Stimulated activated CD4-positive, alpha-beta T cell treated with anti-CD3 and anti-CD28 coated beads, Interleukin-4, amount 100 ng/mL, for 24 hours (primary cell): ENCODE measurements at places on chromosomes 7 and 10.

DNA sequence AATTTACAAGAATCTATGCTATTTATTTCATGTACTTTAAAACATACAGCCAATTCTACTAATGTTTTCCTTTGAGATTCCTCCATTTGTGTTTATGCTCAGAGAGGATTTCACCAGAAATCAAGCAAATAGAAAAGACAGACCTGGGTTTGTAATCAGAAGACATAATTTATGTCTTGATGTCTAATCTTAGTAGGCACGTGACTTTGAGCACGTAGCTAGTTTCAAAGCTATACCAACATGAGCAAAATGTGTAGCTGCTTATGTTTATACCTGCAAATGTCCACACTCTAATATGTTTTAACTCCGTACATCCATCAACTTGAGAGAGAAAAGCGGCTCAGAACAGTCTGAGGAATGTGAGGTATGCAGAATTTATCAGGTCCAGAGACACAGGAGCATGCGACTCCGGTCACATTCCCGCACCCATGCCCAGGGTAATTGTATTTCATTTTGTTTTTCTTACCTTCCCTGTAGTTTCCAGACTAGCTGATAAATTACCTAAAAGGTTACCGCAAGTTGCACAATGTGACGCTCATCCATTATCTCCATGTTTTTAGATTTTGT is 40.0 kb downstream of the SVOPL start:
- no peak for DNase-seq

DNA sequence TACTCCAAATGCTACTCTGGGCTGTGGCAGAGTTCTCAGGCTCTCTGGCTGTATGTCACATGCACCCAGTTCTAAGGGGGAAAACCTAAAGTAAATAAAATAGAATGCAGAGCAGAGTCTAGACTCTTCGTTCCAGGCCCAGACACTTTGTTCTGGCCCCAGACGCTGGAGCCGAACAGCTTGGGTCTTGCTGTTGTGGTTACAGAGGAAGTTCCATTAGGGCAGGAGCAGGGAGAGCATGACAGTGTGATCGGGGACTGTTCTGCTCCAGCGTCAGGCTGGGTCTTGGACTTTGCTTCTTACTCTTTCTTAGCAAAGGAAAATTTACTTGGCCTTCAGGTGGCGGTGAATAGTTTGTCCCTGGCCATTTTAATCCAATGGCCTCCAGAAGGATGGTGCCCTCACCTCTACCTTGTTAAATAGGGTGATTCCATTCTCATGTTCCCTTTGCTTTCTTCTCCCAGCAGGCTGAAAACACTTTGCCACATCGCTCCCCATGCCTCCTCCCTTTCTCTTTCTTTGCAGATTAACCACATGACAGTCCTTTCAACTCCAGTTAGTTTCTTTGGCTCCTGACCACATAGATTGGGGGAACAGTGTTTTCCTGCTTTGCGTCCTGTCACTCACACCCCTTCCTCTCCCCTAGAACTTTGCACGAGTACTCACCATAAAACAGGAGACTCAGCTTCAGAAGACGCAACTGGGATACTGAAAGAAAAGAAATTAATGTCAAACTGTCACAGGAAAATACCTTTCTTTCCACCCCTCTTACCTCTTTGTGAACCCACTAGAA is 730.8 kb downstream of the SUGCT start:
- no peak for DNase-seq

GRCh38 chr7:79730971-79731370 is 277.5 kb upstream of the MAGI2 start:
- no peak for DNase-seq

DNA sequence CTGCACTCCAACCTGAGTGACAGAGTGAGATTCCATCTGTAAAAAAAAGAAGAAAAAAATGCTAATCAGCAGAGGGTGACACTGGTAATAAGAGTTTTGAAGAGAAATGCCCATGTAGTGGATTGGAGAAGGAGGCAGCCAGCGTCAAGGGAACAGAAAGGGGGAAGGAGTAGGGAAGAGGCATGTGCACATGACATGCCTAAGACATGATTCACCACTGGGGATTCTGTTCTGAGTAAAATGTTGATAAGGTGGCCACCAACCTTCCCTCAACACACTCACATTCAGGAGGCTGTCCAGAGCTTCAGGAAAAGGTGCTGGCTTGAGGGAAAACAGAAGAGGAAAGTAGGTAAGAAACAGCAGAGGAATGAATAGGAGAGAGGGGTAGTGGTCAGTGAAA is 39.9 kb downstream of the AKR1D1 start:
- DNase-seq = no peak

- DNase-seq = no peak
Measured at GRCh38 chr7:47940088-47941013, 7.9 kb downstream of the PKD1L1 start.

DNA sequence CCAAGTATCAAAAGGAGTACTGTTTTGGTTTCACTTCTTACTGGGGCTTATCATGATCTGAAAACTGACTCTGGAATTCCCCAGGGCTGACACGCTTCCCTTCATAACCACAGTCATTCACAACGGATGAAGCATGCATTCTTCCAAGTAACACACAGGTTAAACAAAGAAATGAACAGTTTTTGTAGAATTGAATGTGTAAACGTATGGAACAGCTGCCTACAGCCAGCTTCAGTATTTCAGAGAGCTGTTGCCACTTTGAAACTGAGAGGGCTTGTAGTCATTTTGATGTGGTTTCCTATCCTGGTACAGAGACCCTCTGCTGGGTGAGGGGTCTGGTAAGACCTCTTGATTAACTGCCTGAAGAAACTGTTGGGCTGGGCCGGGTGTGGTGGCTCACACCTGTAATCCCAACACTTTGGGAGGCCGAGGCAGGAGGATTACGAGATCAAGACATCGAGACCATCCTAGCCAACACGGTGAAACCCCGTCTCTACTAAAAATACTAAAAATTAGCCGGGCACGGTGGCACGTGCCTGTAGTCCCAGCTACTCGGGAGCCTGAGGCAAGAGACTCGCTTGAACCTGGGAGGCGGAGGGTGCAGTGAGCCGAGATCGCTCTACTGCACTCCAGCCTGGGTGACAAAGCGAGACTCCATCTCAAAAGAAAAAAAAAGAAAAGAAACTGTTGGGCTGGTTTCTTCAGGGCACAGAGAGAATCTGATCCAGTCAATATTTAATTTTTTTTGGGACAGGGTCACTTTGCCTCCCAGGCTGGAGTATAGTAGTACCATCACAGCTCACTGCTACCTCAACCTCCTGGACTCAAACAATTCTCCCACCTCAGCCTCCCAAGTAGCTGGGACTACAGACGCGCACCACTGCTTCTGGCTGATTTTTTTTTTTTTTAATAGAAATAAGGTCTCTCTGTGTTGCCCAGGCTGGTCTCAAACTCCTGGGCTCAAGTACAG is 4.7 kb downstream of the NFE2L3 start:
- DNase-seq = peak; percentile 72

DNA sequence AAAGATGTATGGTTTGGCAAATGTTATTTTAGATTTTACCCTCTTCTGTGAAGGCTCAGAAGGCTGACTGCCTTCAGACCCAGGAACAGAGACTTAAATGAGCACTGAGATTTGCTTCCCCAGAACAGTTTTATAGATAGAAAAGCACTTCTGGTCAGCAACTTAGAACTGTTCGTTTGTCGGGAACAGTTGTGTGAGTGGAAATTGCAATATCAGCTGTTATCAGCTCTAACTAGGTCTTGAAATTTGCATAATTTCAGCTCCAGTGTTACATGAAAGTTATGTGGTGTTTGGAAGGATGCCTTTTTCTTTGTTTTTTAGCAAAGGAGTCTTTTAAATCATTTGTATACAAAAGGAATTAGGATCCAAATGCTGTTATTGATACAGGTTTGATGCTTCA is 83.8 kb upstream of the MXI1 start:
- DNase-seq = no peak
